LHCN-M2 (cell line): ENCODE measurements at places on chromosomes 5 and 9. TPM values are rescaled to one million over a fixed set of nuclear protein-coding genes. Genes with fewer than 3 reads are reported as not detected.

Gene FAM221B
- total RNA-seq: not detected in 2 replicates

Gene SLC27A6
- not detected in 2 replicates for total RNA-seq

Gene TOR4A
- total RNA-seq: 2.6 and 2.8 TPM in 2 replicates

Gene LRRC70
- 0.17 and 0.83 TPM in 2 replicates for total RNA-seq

Gene TMEM232
- 1.1 and 1.3 TPM in 2 replicates for total RNA-seq
